ENCODE measurements at places on chromosomes 5 and 9.

- no peak for DNase-seq
These were observed 67.8 kb upstream of the HSPB3 start for GRCh38 chr5:54387659-54388232.

DNA sequence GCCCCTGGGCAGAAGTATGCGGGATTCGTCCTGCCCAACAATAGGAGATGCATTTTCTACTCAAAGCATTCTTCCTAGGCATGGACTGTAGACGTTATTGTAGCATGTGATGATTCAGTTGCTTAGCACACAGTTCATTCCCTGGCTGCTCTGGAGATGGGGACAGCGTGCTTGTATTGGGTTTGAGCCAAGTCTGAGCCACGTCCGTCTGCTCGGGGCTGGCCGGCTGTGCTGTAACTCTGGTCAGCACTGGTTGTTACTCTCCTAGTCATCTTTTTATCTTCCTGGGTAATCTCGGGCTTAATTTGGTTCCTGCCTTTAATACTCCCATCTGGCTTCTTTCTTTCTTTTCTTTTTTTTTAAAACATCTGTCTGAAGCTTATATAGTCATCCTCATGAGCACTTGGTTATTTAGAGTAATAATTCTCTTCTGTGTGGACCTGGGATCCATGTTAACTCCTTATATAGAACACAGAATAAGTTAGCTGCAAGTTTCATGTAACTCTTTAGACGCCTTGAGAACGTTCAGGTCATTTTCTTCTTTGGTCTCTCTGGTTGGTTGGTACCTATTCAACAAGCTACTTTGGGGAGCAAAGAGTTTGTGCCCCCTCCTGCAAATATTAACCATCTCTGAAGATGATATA is 118.8 kb upstream of the RPS23 start:
- DNase-seq: no peak

DNA sequence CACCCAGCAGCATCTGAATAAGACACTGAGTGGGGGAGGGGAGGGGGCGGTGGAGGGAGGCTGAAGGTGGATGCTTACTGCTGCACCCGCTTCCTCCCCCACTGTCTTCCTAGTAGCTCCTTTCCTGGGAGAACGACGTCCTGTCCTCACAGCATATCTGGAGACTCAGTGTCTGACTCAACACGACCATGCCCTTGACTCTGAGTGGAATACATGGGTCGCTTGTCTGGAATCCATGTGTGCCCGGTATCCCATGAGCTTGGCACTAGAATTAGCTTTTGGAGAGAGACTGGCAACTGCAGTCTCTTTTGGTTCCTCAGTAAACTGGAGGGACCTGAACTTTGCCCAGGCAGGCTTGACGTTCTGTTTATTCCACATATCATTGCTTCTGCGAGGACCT is 125.4 kb upstream of the FAM120A start:
- no peak for DNase-seq

- DNase-seq: no peak
These were observed 317.0 kb downstream of the ICE1 start for GRCh38 chr5:5739490-5739945.

DNA sequence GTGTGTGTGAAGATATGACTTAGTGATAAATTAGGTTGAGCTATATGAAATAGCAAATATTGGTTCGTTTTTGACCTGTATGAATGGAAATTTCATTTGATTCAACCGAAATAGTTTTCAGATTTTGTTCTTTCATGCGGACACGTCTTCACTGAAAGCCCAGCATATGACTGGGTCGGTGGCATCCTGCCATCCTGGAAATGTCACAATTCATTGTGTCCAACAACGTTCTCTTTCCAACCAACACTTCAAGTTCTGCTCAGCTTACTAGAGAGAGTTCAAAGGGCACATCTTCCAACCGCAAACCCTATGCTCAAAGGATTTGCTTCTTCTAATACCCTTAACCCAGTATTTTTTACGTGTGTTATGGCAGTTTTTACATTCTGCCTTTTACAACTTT is 252.5 kb downstream of the NTRK2 start:
- DNase-seq: no peak

- DNase-seq: no peak
These were observed 94.8 kb downstream of the ARRDC3 start for GRCh38 chr5:91288118-91288916.

- DNase-seq: no peak
These were observed 21.3 kb upstream of the SPATA31E1 start for GRCh38 chr9:87861332-87861731.

- no peak for DNase-seq
These were observed 525 bp downstream of the KIF24 start for GRCh38 chr9:34328500-34328986.

- no peak for DNase-seq
These were observed 132.9 kb downstream of the ADAMTSL1 start for GRCh38 chr9:18606846-18607245.

All from T-helper 17 cell (primary cell).